Mesothelial cell of epicardium (in vitro differentiated cells): ENCODE measurements at places on chromosomes 3 and 15.

DNA sequence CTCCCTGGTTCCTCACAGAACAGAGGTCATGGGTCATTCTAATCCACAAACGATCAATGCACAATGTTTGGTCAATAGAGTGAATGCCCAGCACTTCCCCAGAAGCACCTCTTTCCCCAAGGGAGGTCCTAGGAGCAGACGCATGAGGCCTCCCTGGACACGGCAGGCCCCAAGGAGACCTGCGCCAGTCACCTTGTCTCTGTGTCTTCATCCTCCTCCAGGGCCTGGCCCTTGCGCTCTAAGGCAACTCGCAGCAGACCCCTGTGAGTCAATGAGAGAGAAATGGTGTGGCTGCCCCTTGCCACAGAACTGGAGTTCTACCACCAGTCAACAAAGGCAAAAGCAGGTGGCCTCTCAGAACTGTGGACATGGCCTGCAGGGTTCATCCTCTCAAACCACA is 18.1 kb downstream of the ALS2CL start:
- no peak for DNase-seq

- DNase-seq: no peak
These were observed 84.0 kb upstream of the ALDH1L1 start for GRCh38 chr3:126264381-126264780.

DNA sequence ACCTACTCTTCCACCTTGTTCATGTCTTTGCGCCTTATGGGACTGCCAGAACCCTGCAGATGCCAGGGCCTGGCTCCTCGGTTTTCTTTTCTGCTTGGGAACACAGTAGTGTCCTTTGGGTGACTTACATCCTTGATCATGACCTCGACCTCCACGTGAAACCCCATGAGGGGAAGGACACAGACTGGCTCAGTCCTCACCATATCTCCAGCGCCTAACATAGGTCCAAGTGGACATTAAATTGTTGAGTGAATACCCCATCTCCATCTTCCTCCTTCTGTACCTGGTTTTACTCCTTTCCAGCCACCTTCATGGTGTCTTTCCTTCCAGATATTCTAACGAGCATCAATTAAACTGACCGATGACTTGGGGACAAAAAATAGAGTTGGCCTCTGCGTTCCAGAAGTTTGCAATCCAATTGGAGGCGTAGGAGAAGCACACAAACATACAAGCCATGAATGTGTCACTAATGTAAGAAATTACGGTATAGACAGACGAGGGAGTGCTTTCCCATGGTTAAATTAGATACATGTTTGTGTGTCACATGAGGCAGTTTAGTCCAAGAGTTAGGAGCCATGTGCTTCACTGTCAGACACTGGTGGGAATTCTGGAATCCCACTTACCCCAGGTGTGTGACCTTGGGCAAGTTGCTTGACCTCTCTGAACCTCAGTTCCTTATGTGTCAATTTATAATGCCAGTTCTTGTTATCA is 907 bp upstream of the HERC1 start:
- no peak for DNase-seq

DNA sequence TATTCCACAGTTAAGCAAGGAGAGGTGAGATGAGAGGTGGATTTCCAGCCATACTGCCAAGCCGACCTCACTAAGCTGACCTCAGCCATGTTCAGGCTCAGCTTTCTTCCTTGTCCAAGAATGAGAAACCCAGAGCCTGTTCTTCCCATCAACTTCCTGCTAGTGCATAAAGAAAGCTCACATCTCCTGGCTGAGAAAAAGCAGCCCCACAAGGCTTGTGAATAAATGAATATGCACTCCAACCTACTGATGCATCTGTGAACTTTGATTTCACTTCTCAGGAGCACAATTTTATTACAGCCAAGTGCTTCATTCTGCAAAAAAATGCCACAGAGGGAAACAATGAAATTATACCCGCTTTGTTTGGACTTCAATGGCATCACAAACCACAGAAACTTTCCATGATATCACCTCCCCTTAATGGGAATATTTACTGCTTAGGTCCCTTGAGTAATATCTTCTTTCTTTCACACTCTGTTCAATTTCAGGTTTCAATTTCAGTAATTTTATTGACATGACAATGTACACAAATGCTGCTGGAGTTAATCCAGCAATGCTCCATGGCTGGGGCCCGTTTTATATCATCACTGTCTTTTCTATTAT is 437.0 kb upstream of the PPP2R3A start:
- DNase-seq: no peak

DNA sequence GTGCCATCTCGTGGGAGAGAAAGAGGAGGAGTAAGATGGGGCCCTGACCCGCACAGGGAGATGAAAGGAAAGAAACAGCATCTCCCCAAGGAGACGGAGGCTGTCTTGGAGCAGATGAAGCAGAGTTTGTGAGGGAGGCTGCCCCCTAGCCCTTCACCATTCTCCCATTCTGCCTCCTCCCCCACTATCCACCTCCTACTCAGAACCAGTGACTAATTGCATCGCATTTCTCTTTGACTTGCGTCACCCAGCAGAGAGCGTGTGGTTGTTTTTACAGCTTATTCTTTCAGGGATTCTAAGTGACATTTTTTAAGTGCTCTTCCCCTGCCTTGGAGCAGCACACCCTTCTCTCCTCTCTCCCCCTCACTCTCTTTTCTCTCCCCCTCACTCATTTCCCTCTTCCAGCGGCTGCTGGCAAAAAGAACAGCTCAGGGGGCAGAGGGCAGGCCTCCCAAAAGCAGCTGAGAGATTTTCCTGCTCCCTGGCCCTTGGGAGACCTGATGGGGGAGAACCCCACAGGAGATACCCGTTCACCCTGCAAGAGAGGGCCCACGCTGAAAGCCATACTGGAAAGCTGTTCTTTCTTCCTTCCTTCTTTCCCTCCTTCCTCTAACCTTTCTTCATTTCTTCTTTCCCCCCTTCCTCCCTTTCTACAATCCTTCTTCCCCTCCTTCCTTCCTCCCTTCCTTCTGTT is 91.8 kb downstream of the MRPL46 start:
- no peak for DNase-seq
